ENCODE measurements at places on chromosomes 2 and 18.

- no peak for DNase-seq
Measured at GRCh38 chr18:48629730-48630324, 91.0 kb downstream of the CTIF start.

DNA sequence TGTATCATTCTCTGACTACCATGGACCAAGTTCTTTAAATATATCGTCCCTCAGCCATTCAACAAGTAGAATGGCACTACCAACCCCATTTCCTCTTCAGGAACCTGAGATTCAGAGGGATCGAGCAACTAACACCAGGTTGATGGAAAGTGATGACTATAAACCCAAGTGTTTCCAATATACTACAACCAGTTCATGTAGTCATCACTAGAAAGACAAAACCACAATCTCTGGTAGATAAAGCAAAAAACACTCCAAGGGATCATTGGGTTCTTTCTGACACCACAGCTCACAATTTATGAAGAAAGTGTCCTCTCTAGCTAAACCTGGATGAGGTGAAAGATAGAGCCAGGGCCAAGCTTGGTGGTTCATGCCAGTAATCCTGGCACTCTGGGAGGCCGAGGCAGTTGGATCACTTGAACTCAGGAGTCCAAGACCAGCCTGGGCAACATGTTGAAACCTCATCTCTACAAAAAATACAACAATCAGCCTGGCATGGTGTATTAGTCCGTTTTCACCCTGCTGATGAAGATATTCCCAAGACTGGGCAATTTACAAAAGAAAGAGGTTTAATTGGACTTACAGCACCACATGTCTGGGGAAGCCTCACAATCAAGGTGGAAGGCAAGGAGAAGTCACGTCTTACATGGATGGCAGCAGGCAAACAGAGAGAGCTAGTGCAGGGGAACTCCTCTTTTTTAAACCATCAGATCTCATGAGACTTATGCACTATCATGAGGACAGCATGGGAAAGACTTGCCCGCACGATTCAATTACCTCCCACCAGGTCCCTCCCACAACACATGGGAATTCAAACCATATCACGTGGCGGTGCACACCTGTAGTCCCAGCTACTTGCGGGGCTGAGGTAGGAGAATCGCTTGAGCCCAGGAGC lies 2.2 kb downstream of the CD226 start:
- no peak for DNase-seq

GRCh38 chr18:10085416-10085815 lies 171.6 kb downstream of the VAPA start:
- DNase-seq: no peak

DNA sequence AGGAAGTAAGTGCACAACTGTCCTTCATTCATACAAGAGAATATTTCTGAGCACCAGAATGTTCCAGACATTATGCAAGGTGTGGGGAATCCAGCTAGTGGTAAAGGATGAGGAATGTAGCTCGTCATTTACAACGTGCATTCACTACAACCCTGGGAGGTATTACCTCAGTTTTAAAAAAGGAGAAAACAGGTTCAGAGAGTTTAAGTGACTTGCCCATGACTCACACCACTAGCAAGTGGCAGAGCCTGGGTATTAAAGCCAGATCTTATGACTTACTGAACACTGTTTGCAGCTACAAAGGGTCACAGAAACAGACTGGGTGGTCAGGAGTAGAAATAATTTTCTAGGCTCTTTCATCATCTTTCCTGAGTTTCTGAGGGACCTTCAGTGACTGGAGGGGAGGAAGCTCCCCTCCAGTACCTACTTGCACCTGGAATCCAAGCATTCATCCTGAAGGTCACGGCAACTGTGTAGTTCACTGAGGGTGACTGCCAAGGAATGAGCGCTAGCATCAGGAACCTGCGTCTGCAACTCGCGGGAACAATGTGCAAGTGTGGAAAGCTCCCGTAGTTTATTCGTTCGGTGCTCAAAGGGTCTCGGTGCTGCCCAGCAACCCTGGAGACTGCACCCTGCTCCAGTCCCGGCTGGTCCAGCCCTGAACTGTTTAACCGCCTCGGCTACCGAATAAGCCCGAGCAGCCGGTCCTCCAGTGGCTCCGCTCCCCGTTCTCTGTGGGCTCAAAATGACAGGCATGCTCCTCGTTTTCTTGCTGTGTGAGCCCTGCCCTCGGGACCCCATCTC lies 647 bp downstream of the CCDC121 start:
- DNase-seq: no peak

- DNase-seq: no peak
Measured at GRCh38 chr18:48950536-48951447, at the start of gene SMAD7. Gene SMAD7, minus strand, starts transcription at chr18:48950965. Its CDS starts 541 bp downstream, at chr18:48950424.

- DNase-seq: no peak
Measured at GRCh38 chr2:200708943-200709342, 102.8 kb upstream of the BZW1 start.

DNA sequence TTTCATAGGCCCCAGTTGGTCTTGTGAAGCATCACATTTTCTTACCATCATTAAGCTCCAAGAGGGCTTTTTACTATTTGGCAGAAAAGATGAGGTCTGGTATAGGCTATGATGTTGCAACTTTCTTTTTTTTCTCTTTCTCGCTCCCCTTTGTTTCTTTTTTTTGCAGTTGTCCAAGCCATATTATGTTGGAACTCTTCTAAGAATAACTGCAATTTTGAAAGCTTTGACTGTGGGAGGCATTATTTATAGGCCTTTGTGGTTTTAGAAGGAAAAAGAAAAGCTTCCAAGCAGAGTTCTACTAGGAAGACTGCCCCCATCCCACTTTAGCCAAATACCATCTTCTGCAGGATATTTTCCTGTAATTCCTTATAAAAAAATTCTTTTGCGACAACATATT lies 571.6 kb downstream of the ARHGAP15 start:
- no peak for DNase-seq

- DNase-seq: no peak
Measured at GRCh38 chr2:46841621-46842020, 74.0 kb downstream of the MCFD2 start.

GRCh38 chr2:36277881-36278523 lies 77.6 kb upstream of the CRIM1 start:
- DNase-seq: no peak

DNA sequence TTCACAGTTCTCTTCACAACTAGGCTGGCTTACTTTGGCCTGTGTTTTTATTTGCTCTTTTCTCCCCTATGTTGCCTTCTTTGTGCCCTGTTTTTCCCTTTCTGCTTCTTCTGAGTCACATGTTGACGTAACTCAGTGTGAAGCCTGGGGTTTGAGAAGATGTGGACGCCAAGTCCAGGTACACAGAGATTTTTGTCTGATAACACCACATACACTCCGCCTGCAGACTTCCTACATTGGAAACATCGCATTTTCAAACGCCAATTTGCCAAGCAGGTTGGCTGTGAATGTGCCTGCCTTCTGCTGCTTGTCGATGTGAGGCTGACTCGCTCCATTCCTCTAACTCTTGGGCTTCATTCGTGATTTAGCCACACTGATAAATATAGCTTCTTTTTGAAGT lies 62.6 kb upstream of the FN1 start:
- no peak for DNase-seq

GRCh38 chr2:168155046-168155445 lies 92.3 kb downstream of the STK39 start:
- no peak for DNase-seq

- DNase-seq: no peak
Measured at GRCh38 chr2:239375278-239376061, 25.4 kb downstream of the HDAC4 start.

DNA sequence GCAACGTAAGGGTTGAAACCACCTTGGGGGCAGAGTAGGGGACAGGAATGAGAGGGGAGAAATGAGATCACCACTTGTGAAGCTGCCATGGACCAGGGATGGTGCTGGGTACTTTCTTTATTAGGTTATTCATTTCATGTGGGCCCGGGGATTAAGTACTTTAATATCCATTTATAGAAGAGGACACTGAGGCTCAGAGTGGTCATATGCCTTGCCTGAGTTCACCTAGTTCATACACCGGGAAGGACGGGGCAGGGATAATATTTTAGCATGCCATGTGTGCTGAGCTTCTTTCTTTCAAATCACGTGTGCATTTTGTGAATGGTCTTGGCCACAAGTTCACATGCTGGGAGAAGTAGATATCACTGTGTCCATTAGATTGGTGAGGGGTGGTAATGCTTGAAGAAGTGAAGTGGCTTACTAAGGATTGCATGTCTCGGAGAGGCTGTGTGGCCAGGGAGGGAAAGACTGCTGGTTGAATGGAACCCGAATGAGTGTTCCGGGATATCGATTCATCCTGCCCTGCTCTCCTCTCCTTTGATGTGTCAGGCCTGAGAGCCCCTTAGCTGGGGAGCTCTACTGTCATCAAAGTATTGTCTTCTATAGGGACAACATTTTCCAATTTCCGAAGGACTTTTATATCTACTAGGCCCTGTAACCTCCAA lies 187.1 kb downstream of the MYCN start:
- no peak for DNase-seq

- DNase-seq: no peak
Measured at GRCh38 chr2:216619411-216620393, 13.5 kb upstream of the IGFBP2 start.

GRCh38 chr2:102603904-102604303 lies 15.4 kb upstream of the SLC9A2 start:
- DNase-seq: no peak

DNA sequence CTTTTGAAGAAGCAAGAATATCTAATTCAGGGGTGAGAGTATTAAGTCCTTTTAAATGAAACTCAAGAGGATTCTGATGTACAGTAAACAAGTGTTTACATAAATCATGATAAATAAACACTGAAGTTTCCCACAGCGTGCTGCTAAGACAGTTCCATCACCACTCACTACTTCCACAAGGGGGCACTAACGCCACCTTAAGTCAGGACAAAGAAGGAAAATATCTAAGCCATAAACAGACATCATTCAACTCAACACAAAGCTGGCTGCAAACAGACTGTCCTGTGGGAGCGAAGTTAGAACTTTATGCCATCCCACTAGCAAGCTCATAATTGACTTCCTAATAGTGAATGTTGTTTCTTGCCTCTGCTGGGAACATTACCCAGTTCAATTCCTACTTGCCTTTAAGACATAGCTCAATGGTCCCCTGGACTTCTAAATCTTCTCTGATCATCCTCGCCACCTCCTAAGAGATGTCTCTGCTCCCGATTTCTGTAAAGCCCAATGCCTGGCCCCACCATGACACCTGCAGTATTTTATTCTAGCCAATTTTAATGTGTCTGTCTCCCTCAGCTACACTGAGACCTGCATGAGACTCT lies 36.5 kb downstream of the MRPL44 start:
- peak; percentile 54 for DNase-seq

- DNase-seq: no peak
Measured at GRCh38 chr2:177830881-177831386, 241.6 kb downstream of the PDE11A start.

GRCh38 chr2:166700079-166700478 lies 188.2 kb upstream of the XIRP2 start:
- DNase-seq: no peak

GRCh38 chr2:161208527-161209139 lies 48.4 kb downstream of the TANK start:
- no peak for DNase-seq

DNA sequence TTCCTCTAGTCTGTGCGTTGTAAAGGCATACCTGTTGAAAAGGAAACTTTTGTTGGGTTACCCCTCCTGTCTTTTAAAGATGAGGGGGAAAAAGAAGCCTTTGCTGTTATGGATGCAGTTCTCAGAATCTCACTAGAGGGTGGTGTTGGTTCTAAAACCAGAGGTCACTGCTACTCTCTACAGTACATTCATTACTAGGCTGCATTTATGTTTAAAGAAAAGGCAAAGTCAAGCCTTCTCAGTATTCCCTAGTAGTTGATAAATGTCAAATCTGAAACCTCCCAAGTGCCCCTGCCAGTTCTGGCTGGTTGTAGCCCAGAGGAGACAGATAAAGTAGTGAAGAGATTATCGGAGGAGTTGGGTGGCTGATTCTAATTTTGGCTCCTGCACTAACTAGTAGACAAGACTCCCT lies 1.4 kb upstream of the PLCL1 start:
- peak; percentile 15 for DNase-seq

DNA sequence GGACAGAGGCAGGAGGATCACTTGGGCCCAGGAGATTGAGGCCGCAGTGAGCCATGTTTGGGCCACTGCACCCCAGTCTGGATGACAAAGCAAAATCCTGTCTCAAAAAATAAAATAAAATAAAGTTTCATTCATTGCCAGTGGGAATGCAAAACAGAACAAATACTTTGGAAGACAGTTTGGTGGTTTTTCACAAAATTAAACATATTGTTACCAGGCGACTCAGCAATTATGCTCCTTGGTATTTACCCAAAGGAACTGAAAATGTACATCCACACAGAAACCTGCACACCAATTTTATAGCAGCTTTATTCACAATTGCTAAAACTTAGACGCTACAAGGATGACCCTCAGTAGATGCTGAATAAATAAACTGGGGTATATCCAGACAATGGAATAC lies 35.8 kb downstream of the FOSL2 start:
- no peak for DNase-seq

GRCh38 chr2:229098801-229099200 lies 172.3 kb downstream of the PID1 start:
- DNase-seq: no peak

- no peak for DNase-seq
Measured at GRCh38 chr18:24462838-24463775, 2.7 kb downstream of the HRH4 start.

- no peak for DNase-seq
Measured at GRCh38 chr2:215136669-215137328, 1.6 kb downstream of the ABCA12 start.

GRCh38 chr2:160493227-160494028 lies at the start of gene RBMS1:
Gene RBMS1, minus strand, starts transcription at chr2:160493807. Its CDS starts 444 bp downstream, at chr2:160493363.
- peak; percentile 54 for DNase-seq

DNA sequence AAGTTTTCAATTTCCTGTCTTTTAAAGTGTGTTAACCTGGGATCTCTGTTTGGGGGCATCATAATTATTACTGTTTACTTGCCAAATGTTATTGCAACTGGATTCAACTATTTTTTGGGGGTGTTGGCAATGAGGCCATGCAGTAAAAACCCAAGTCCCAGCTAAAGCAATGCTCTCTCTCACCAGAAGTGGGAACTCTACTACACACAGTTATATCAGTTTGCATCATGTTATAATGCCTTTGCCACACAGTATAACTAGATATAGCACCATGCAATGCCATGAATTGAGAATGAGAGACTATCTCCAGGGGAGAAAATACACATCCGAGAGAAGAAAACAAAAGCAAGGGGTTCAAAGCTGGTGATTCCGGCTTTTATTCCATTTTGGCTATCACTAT lies 79.0 kb downstream of the GCA start:
- no peak for DNase-seq

GRCh38 chr2:200944467-200945394 lies 18.7 kb downstream of the ORC2 start:
- no peak for DNase-seq

- DNase-seq: no peak
Measured at GRCh38 chr2:41930807-41931566, 116.8 kb upstream of the PKDCC start.

- DNase-seq: no peak
Measured at GRCh38 chr18:79389689-79390088, 6.0 kb upstream of the NFATC1 start.

DNA sequence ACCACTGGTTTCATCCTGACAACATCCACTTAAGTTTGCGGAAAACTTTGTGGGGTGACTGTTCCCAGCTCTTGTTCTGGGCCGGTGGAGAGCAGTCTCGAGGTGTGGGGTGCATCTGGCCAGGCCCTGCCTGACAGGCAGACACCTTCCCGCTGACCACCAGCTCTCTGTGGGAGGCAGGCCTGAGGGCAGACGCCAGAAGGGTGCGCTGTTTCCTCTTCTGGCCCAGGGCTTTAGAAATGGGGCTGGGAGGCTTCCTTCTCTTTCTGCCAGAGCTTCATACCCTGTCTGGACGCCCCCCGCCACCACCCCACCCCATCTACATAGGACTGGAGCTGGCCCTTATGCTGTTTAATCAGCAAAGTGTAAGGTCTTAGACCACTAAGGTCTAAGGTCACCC lies 263.8 kb downstream of the LOXHD1 start:
- no peak for DNase-seq
